ENCODE measurements at places on chromosomes 4 and X. TPM values are rescaled to one million over a fixed set of nuclear protein-coding genes. Genes with fewer than 3 reads are reported as not detected.

DNA sequence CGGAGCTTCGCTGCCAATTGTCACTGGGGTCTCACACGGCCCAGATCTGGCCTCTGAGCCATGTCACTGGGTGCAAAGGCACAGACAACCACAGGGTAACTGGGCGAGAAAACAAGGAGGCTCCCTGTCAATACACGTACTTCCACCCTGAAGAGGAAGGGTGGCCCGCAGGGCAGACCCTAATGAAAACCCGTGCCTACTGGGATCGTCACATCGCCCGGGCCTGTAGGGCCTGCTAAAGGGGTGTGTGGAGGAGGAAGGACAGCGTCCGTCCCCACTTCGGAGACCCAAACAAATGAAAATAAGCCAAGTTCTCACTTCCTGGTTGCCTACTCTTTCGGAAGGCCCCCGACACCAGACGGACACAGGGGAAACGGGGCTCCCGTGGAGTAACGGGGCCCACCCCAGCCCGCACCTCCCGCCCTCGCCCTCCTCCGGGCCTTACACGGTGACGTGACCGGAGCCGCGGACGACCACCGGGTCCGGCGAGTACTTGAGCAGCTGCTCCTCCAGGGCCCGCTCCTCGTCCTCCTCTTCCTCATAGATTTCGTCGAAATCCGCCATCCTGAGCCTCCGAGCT is 578 bp downstream of the CHIC2 start:
- peaks cover 32% of the 10 kb centered on the region for H3K4me1 ChIP-seq
- peak overlapping the region; percentile 100 for H3K27ac ChIP-seq
- peak overlapping the region; percentile 68 for H3K4me3 ChIP-seq
- peaks cover 8% of the 10 kb centered on the region for H3K36me3 ChIP-seq
- no peaks in the 10 kb centered on the region for H3K27me3 ChIP-seq

GRCh38 chr4:160928482-160928881 is 1235.3 kb downstream of the FSTL5 start:
- H3K4me1 ChIP-seq: no peaks in the 10 kb centered on the region
- DNase-seq: no peak
- no peaks in the 10 kb centered on the region for H3K36me3 ChIP-seq
- no peak overlapping the region for H3K27ac ChIP-seq
- no peak overlapping the region for H3K4me3 ChIP-seq
- H3K27me3 ChIP-seq: no peaks in the 10 kb centered on the region

Gene DGAT2L6
- not detected for polyA plus RNA-seq

Gene BEND4
- not detected for polyA plus RNA-seq

Gene SSX4B
- not detected for polyA plus RNA-seq
